ENCODE measurements at places on chromosomes 4 and X.

DNA sequence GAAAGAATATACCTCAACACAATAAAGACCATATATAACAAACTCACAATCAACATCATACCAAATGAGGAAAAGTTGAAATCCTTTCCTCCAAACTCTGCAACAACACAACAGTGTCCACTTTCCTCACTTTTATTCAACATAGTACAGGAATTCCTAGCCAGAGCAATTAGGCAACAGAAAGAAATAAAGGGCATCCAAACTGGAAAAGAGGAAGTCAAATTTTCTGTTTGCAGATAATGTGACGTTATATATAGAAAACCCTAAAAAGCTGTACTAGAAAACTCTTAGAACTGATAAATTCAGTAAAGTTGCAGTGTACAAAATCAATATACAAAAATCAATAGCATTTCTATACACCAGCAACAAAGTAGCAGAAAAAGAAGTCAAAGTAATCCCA lies 107.6 kb downstream of the SOWAHB start:
- DNase-seq = no peak

DNA sequence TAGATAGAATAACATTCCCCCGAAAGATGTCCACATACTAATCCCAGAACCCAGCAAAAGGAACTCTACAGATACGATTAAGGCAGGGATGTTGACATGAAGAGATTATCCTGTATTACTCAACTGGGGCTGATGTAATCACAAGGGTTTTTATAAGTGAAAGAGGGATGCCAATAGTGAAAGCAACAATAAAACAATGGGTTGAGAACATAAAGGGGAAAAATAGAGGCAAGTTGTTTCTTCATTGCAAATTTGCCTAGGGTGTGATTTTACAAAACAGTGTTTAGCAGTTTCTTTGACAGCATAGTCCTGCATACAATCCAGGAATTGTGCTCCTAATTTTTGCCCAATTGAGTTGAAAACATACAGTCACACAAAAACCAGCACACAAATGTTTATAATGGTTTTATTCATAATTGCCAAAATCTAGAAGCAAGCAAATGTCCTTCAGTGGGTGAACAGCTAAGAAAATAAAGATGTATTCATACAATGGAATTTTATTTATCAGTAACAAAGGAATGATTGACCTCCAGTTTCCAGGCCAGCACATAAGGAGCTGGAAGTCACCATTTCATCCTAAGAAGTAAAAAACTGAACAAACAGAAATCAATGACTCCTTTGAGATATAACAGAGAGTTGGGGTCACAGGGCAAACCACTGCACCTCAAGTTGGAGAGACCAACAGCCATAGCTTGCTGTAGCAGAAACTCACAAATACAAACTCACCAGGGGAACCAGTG lies 107.2 kb downstream of the CENPC start:
- no peak for DNase-seq

- DNase-seq = no peak
Observed at GRCh38 chr4:117164338-117164737, 79.0 kb upstream of the TRAM1L1 start.

GRCh38 chrX:24466025-24466424 lies 939 bp downstream of the PDK3 start:
- no peak for DNase-seq

DNA sequence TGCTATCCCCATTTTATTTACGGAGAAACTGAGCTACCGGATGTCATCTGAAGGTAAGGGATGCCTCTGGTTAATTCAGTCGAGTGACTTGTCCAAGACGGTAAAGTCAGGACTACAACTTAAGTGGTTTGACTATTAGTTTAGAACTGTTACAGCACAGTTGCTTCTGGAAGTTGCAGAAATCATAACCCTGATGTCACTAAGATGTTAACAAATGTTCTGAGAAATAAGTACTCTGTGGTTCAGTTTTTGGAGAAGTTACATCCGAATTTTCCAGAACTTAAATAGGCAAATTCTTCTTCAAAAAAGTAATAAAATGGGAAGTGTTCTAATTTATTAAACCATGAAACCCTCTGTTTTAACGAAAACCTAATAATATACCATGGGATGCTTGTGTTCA lies 3.1 kb downstream of the PPA2 start:
- no peak for DNase-seq

- no peak for DNase-seq
Observed at GRCh38 chrX:12920990-12921389, 14.6 kb downstream of the TLR8 start.

- no peak for DNase-seq
Observed at GRCh38 chr4:130542953-130543352, 1447.0 kb downstream of the C4orf33 start.

GRCh38 chr4:128471576-128471975 lies 184.0 kb upstream of the PGRMC2 start:
- DNase-seq = no peak

DNA sequence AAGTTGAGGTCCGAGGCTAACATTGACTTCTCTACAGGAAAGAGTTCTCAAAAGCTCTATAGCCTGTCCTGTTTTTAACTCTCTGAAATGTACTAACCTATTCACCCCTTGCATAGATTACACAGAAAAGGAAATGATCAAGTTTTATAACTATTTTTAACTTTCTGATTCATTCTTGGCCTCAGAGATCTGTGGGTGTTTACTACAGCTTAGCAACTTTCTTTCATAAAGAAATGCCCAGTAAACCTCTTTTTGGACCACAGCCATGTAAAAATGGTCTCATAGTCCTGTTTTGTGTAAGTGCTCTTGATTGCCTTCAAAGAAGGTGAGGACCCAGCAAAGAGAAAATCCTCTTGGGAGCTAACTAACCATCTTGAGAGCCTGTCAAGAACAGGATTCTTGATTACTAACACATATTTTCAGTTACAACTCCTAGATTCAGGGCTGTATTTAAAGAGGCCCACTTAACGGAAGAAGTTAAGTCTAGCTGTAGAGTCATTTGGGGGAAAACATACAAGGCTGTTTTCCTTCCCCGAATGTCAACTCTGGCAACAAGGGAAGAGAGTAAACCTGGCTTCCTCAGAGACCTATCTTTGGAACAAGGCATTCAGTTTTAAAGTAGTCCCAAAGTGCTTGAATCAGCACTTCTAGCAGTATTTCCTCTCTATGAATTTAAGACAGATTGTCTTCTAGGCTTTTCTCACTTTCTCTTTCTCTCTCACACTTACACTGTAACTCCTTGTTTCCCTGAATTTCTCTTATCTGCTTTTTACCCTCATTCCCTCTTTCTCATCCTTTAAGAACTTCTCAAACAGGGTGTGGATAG lies 78.2 kb downstream of the IL21 start:
- no peak for DNase-seq

DNA sequence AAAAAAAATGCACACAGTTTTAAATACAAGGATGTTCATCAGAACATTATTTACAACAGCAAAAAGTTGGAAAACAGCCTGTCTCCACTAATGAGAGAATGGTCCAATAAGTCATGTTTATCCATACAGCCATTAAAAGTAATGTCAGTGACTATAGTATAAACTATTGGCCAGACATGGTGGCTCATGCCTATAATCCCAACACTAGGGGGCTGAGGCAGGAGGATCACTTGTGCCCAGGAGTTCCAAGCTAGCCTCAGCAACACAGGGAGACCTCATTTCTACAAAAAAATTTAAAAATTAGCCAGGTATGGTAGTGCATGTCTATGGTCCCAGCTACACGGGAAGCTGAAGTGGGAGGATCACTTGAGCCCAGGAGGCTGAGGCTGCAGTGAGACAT lies 48.1 kb upstream of the IL13RA1 start:
- DNase-seq = no peak

DNA sequence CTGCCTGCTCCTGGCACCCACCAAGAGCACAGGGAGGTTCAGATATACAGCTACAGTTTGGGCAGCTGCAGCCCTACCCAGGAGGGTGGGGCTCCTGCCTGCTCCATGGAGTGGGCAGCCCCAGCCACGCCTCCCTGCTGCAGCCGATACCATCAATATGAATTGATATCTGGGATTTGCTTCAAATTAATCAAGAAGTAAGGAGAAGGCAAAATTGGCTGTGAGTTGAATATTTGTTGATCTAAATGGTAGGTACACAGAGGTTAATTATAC lies 31.2 kb upstream of the ZNF280C start:
- DNase-seq = no peak

- no peak for DNase-seq
Observed at GRCh38 chr4:37993806-37994205, 33.6 kb downstream of the PTTG2 start.

- DNase-seq = no peak
Observed at GRCh38 chrX:143634309-143634662, 1.6 kb downstream of the SLITRK4 start.

GRCh38 chr4:36508394-36508793 lies 227.0 kb downstream of the DTHD1 start:
- DNase-seq = no peak

- DNase-seq = no peak
Observed at GRCh38 chrX:14194711-14195110, 165.0 kb upstream of the GEMIN8 start.

DNA sequence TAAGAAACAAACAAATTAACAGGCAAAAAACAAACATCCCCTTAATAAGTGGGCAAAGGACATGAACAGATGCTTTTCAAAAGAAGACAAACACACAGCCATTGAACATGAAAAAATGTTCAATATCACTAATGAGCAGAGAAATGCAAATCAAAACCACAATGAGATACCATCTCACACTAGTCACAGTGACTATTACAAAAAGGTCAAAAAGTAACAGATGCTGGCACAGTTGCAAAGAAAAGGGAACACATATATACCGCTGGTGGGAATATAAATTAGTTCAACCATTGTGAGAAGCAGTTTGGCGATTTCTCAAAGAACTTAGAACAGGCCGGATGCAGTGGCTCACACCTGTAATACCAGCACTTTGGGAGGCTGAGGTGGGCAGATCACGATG lies 146.1 kb upstream of the NEIL3 start:
- no peak for DNase-seq

DNA sequence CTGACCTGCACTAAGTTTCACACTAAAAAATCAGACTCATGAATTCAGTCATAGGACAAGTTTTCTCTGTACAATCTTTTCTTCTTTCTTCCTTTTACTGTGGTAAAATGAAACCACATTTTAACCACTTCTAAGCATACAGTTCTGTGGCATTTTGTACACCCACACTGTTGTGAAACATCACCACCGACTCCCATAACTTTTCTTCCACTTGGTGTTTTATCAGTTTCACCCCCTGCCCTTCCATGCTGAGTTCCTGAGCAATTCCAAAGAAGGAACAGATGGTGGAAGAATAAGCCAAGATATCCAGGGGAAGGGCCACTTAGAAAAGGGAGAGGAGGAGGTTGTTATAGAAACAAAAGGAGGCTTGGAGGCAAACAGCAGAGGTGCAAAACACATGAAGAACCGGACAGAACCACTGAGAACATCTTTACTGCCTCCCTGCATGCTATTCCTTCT lies 22.6 kb downstream of the SLC25A4 start:
- no peak for DNase-seq

DNA sequence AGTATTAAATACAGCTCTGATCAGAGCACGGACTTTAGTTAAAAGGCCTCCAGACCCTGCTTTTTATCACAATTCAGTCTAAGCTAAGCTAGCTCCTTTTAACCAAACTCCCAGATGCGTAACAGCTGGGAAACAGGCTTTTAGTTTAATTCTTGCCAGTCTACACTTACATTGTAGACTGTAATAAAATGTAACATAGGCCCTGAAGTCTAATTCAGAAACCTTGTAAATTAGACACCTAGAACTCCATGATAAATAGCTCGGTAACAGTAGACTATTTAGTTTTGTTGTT lies 20.1 kb downstream of the FBXO8 start:
- DNase-seq = no peak

DNA sequence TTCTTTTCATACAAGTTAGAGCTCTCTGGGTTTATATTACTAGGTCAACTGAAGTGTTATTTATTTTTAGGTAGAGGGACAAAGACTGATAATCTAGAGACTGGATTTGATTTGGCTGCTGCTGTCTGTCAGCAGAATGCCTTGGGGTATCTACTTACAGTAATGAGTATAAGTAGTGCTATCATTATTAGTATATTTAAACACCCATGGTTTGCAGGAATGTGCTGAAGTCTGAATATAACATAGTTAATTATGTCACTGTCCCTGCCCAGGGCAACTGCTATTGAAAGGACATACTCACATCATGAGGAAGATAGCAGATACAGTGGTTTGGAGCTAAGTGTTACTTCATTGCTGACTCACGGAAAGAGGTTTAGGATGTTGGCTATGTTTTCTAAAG lies 76.2 kb downstream of the PRRG1 start:
- no peak for DNase-seq

DNA sequence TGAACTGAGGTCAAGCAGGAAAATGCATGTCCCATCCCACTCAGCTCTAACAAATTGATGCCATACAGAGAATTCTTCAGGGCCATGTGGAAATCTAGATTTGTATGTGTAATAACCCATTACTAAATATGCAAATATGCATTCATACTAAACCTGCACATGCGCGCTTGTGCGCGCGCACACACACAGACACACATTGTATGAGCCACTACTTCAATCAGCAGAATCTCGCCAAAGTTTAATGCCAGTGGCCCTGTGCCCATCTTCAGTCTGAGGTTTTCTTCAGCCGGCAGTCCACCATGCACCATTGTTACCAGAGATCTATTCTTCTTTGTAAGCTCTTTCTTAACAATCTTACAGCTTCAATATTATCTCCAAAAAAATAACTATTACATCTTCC lies 276.4 kb downstream of the PDGFC start:
- no peak for DNase-seq

DNA sequence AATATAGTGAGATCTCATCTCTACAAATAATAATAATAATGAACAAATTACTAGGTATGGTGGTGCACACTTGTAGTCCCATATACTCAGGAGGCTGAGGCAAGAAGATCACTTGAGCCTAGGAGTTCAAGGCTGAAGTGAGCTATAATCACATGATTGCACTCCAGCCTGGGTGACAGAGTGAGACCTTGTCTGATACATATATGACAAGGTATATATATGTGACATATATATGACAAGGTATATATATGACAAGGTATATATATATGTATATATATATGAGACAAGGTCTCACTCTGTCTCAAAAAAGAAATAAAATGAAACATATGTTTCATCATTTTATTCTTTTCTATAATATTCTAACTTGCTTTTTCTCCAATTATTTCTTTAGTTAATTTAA lies 278.1 kb upstream of the TET2 start:
- DNase-seq = no peak

- no peak for DNase-seq
Observed at GRCh38 chr4:85928775-85929591, 430.9 kb downstream of the MAPK10 start.

DNA sequence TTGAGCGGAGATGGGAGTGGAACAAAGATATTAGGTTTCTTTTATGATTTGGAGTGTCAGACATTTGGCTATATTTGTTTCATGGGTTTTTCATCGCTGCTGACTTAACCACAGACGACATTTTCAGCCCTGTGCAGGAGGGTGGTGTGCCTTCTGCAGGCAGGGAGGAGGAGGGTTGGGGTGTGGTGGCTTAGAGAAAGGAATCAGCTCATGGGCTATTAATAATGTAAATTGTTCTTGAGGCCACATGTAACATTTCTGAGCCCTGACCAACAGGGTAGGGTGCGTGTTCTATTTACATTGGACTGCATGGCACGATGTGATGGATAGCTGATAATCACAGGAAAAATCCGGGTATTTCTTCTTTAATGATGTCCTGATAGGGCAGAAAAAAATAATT lies 67.6 kb downstream of the POLA1 start:
- DNase-seq = no peak

- DNase-seq = no peak
Observed at GRCh38 chr4:21544415-21544814, 404.2 kb downstream of the KCNIP4 start.
